ENCODE measurements at places on chromosomes 16 and 17.

DNA sequence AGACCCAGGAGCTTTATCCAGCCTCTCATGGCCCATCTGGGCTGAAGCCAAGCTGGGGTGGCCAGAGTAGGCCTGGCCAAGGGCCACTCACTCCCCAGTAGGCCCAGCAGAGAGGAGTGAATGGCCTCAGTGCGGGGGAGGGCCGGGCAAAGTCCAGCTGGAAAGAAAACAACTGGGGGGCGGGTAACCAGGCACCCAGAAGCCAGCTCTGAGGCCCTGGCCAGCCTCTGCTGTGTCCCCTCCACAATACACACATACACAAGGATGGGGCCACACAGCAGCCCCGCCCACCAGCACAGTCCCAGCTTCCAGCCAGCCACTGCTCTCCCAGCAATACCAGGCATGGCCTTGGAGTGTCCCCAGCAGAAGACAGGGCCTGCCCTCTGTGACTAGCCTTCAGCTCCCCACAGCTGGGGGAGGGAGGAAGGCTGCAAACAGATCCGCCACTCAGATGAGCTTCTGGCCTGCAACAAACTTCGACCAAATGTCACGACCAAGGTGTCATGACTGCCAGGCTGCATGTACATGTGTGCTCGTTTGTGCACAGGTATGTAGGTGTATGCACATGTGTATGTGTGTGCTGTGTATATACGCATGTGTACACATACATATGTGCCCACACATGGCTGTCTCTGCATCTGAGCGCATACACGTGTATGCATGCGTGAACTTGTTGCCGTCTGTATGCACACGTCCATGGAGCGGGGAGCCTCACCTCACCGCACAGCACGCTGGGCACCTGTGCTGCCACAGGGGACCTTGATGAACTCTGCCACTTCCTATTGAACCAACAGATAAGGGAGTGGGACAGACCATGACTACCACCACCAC is 5.0 kb downstream of the CARHSP1 start:
- DNase-seq: no peak

DNA sequence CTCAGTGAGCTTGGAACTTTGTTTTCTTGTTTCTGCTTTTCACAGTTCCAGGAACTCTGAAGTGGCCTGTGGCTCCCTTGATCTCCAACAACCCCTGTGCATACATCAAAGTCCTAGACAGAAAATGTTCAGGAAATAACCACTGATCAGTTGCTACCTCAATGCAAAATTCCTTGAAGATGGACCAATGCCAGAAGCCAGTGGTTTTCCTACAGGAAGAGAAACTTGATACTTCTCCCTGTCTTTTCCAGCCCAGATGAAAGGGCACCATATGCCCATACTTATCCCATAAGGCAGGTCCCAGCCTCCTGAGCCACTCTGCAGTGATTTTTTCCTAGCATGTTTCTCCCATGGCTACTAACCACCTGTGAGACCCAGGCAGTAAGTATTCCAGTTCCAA is 12.3 kb upstream of the CDRT4 start:
- no peak for DNase-seq

GRCh38 chr17:50443505-50443974 is 17.5 kb downstream of the ACSF2 start:
- no peak for DNase-seq

GRCh38 chr17:16419074-16419928 is 3.9 kb downstream of the TRPV2 start:
- DNase-seq: no peak

- DNase-seq: no peak
These were observed 9.4 kb downstream of the KRT33A start for GRCh38 chr17:41340934-41341861.

GRCh38 chr17:81254955-81255717 is 16.0 kb downstream of the NDUFAF8 start:
- DNase-seq: no peak

DNA sequence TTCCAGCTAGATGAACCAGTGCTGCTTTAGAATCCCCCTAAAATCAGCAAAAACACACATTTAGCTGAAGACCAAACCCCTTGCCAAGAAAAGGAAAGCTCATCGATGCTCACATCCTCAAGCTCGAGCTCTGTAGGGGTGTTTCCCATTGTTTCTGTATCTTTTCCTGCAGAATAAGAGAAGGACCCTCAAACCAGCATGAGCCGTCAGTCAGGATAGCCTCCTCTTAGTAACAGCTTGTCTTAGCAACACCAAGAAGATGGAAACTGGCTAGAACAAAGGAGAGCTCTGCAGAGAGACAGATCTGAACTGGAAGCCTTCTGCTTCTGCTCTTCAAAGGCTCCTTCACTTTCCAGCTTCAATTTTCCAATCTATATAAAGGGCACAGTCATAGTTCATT is 32.0 kb downstream of the VAT1L start:
- DNase-seq: no peak

DNA sequence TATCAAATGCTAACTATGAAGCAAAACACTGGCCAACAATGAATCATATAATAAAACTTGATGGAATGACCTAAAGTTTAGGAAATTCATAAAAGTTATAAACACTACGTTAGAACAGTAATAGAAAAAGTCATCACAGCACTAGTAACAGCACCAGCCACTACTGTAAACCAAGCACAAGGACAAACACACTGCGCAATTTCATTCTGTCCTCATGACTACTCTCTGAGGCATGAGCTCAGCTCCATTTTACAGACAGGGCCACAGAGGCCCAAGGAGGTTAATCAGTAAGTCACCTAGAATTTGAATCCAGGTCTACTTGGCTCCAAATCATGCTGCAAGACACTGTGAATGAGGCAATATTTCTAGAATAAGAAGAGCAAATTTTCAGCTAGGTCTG is 13.4 kb downstream of the EMC8 start:
- DNase-seq: no peak

DNA sequence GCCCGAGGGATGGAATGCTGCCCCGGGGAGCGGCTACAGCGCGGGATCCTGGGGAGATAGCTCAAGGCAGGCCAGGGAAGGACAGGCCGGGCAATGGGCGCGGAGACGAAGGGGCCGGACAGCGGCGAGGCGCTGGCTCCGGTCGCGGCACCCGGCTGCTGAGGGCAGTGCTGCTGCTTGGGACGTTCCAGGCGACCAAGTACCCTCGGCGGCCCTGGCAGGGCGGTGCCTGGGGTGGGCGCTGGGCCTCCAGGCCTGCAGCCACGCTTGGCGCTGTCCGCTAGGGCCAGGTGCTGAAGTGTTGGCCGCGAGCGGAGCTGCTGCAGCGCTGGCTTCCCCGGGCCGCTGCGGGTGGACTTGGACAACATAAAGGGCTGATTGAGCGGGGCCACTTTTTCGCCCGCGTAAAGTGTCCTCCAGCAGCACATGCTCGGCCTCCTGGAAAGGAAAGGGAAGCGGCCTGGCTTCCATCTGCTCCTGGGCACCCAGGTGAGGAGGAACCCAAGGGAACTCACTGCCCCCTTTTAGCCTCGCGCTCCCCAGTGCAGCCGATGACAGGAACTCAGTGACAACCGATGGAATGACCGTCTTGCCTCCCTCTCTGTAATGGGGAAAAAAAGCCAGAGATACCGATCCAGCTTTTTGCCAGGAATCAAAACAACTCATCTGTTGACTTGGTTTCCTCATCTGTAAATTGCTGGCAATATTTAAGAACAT is 23.7 kb downstream of the CLEC3A start:
- peak; percentile 82 for DNase-seq

DNA sequence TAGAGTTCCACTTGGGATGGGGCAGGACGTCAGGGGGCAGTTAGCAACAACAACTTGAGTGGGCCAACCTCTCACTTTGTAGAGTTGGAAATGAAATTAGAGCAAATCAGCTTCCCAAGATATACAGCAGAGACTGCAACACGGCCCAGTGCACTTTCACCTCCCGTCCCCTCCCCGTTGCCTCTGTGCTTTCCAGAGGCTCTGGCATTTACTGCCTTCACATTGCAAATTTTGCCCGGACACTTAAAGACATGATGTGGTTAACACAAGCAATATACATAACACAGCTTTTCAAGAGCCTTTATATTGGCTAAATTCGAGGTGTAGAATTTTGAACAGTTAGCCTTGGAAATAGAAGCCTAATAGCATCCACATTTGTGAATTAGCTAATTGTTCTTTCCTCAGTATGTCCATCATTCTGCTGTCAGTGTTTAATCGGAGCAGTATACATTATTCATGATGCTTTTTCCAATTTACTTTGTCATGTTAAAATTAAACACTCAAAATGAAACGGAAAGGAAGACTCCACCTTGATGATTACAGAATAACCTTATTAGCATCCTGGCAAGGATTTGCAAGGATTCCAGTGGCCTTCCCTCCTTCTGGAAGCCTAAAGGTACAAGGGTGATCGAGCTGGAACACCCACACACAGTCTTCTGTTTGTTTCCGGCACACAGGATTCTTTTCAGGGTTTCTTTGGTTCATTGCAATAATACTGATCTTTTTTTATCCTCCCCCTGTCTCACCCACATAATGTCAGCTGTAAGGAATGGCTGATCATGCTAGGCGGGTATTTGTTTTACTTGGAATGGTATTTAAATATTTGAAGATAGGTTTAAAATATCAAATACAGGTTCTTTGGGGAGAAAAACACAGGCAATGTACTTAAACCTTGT is 190.9 kb upstream of the CACNG5 start:
- no peak for DNase-seq

DNA sequence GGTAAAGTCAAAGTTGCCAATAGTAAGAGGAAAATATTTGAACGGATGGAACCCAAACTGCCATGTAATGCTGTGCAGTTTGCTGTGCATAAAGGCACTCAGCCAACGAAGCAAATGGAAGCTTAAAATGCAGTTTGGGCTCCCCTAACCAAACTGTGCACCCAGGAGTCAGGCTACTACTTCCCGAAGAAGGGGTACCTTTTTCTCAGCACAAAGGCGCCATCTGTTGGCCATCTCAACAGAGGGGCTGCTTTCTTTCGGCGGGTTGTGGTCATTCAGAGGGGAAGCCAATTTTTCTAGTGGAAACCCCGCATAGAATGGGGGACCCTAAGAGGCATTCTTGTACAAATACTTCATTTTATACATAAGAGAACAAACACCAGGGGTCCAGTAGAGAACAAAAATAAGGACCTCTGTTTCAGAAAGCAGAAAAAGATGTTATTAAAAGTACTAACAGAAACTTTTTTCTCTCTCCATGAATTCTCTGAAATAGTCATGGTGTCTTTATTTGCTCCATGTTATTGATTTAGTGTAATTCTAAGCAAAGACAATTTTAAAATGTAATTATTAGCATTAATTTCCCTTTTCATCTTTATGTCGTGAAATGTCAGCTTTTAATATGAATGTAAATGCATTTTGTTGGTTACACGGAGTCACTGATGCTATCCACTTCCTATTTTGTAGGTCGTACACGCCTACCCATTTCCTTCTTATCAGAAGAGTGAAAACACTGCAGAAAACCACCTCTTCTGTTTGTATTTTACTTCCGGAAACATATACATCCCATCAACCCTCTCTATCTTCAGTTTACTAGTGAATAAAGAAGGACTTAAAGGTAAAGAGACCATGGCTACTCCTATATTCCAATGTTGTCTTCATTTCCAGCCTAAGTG is 453.3 kb downstream of the KCNJ2 start:
- DNase-seq: peak; percentile 2

GRCh38 chr17:17767154-17767869 is 69.5 kb downstream of the SREBF1 start:
- DNase-seq: no peak

- DNase-seq: no peak
These were observed 14.2 kb downstream of the USP36 start for GRCh38 chr17:78826421-78826820.

DNA sequence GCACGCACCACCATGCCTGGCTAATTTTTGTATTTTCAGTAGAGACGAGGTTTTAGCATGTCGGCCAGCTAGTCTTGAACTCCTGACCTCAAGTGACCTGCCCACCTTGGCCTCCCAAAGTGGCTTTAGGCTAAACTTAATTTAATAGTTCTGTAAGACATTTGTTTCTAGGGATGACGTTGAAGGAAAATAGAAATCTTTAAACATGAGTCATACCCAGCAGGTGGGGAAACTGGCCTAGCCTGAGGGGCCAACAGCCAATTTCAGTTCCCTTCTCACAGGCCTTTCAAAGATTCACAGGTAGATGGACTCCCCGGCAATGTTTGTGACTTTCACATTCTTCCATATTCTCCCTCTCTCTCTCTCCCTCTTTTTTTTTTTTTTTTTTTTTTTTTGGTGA is 18.1 kb upstream of the ITPRIPL2 start:
- DNase-seq: no peak

Measured in left renal pelvis (tissue), 4 donors.